ENCODE measurements at places on chromosomes 6 and 20.

GRCh38 chr6:158311193-158311592 is 1.1 kb upstream of the TULP4 start:
- DNase-seq = no peak

GRCh38 chr6:73652637-73653570 is 888 bp downstream of the SLC17A5 start:
- DNase-seq = peak; percentile 50

GRCh38 chr20:32534661-32535240 is 50.4 kb downstream of the NOL4L start:
- DNase-seq = no peak

- no peak for DNase-seq
Observed at GRCh38 chr6:25280344-25281074, 1.3 kb downstream of the CARMIL1 start.

DNA sequence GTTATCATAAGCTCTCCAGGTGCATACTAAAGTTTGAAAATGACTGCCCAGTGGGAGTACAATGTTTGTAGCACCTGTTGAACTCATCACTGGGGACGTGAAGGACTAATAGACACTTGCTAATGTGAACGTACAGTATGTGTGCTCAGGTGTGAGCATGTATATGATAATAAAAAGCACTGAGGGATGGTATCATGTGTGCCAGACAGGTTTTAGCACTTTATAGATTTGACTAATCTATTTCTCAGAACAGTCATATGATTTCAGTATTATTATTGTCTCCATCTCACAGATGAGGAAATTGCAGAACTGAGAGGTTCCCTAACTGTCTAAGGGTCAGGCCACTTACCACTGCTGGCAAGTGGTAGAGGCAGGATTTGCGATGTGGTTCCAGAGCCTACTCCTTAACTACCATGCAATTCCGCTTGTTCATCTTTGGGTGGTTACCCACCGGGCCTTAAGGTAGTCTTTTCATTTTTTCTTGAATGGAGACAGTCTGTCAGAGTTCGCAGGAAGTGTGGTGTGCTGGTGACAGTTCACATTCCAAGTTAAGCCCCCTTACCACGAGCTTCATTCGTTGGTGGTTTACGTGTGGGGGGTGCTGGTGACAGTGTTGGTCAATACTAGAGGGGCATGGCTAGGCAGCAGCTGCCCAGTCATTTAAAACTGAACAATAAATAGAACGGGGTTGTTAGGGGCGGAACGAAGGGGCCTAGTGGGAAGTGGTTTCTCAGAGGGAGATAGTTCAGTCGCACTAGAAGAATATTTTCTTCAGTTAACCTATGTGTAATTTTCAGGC is 46.8 kb downstream of the RREB1 start:
- no peak for DNase-seq

Data from hypothalamus (tissue), 51 donors.